ENCODE measurements at places on chromosomes 11 and 22.

DNA sequence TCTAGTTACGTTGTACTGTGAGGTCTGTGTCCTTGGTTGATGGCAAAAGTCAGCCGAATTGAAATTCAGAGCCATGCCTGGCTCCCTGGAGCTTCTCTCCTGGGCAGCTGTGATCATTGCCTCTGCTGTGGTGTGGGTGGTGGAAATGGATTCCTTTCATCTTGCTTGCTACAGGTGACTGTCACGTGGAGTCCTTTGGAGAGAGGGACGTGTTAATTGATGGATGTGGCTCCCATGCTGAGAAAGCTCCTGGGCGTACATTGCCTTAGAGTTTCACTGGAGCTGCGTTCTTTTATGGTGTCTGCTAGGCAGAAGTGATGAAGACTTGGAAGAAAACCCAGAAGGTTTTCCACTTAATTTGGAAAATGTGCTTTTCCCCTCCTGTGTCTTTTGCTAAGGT is 41.9 kb upstream of the PPP6R3 start:
- DNase-seq: no peak

GRCh38 chr22:46425016-46425415 is 89.5 kb downstream of the TRMU start:
- DNase-seq: peak; percentile 48

DNA sequence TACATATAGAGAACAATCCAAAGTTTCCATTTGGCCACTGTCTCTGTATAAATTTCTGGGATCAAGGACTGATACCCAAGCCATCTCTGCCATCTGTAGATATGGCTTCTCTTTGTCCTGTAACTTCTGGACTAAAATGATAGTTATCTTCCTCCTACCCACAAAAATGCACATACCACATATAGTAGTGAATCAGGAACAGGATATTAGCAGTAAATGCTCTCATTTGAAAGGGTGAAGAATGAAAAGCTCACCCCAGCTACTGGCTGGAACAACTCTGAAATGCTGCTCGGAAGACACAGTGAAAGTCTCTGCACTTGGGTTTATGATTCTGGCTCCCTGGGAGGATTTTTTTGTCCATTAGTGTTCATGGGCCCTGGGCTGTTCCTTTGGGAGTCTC is 856.4 kb upstream of the LRRC4C start:
- peak; percentile 16 for DNase-seq

DNA sequence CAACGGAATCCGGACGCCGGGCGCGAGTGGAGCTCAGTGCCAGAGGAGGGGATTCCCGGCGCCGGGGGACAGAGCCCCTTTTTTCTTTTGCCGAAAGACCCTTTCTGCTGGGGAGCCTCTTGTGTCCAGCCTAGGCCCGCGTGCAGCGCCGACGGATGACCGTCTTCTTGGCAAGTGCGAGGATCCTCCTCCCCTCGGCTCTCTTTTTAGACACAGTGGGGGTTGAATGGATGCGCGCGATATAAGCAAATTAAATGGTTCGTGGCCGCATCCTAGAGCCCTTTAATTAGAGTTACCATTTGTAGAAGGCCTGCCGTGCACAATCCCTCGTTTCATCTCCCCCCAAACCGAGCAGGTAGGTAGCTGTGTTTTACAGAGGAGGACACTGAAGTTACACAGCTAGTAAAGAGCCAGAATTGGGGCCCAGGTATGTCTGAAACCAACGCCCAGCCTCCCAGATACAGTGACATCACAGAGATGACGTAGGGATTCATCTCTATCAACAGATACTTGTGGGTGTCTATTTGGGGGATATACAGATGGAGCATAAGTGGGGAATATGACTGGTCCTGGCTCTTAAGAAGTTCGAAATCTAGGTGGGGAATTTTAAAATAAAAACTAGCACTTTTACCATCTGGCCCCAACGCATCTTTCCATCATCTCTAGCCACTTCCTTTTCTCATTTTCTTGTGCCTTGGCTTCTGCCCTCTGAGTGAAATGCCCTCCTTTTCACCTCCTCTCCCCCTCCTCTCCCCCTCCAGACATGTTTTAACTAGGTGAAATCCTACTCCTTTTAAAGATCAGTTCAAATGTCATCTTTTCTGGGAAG is 875 bp downstream of the TCP11L1 start:
- no peak for DNase-seq

GRCh38 chr22:43825651-43826050 is 13.5 kb upstream of the EFCAB6 start:
- DNase-seq: no peak

GRCh38 chr11:115256397-115257197 is 247.6 kb downstream of the CADM1 start:
- DNase-seq: no peak

- DNase-seq: no peak
Measured at GRCh38 chr11:92152245-92152644, 72.4 kb upstream of the FAT3 start.

GRCh38 chr22:36256478-36256877 is 3.5 kb downstream of the APOL1 start:
- DNase-seq: no peak

DNA sequence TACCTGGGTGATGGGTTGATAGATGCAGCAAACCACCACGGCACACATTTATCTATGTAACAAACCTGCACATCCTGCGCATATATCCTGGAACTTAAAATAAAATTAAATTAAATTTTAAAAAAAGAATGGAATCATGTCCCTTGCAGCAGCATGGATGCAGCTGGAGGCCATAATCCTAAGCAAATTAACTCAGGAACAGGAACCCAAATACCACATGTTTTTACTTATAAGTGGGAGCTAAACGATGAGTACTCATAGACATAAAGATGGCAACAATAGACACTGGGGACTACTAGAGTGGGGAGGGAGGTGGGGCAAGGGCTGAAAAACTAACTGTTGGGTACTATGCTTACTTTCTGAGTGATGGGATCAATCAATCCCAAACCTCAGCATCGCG is 40.9 kb downstream of the CWC15 start:
- DNase-seq: no peak

DNA sequence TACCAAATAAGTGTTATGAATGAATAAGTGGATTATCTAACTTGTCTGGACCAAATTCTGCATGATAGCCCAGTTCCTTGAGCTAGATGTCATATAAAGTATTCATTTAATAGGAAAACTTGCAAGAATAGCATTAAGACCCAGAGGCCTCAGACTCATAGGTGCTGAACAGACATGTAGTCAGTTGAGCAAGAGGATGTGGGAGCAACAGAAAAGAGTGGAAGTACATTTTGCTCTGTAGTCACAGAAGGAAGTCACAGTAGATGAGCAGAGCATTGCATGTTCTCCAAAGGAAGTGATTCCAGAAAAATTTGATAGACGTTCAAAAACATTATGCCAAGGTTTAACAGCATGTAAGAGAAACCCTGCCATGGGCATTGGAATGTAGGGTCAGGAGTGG is 9.5 kb downstream of the HOATZ start:
- no peak for DNase-seq

GRCh38 chr22:40330086-40330485 is 16.2 kb upstream of the ADSL start:
- no peak for DNase-seq

DNA sequence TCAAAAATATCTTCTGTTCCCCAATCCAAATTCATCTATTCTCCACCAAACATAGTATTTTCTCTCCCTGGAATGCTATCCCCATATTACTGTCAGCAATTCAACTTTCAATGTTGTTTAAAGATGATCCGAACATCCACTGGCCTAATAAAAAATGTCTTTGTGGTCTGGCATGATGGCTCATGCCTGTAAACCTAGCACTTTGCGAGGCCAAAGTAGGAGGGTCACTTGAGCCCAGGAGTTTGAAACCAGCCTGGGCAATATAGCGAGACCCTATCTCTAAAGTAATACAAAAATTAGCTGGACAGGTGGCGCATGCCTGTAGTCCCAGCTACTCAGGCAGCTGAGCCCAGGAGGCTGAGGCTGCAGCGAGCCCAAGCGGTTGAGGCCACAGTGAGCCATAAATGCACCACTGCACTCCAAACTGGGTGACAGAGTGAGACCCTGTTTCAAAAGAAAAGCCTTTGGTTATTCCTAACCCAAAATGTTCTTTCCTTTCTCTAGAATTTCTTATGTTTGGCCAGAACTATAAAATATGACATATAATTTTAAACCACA is 29.8 kb downstream of the SIK3 start:
- DNase-seq: no peak

GRCh38 chr11:120086651-120087050 is 51.3 kb downstream of the TRIM29 start:
- no peak for DNase-seq

DNA sequence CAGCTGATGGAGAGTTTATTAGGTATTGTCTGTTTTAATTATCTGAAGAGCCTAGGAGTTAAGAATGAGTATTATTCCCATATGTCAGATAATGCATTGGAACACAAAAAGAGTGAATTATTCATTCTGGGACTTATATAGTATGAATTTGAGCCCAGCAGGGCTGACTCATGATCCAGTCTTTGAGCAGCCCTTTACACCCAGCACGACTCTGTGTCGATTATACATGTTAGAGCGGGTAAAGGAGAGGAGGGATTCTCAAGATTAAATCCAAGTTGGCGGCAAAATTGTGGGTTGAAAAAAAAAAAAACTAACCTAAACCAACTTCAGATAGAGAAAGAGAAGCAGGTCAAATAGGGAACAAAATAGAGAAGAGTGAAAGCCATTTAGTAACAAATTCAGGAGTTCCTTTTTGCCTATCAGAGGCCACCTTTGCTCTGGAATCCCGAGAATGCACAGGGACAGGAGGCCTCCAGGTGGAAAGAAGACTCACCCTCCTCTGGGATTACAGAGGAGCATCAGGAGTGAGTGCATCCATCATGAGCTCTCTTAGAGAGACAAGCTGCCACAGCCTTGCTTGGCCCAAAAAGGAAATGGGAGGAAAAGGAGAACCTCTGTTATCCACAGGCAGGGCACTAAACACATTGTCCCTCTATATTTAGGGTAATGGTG is 3.1 kb downstream of the MRGPRX1 start:
- DNase-seq: no peak
